ENCODE measurements at places on chromosomes 11 and 22. TPM values are rescaled to one million over a fixed set of nuclear protein-coding genes. Genes with fewer than 3 reads are reported as not detected.

LYVE1 gene
- 77.2 TPM for total RNA-seq

POTEH gene
- total RNA-seq, result not detected

LUZP2 gene
- not detected for total RNA-seq

DUSP8 gene
- 7.7 TPM for total RNA-seq

VWCE gene
- 0.73 TPM for total RNA-seq

SHISAL1 gene
- total RNA-seq, result 1.3 TPM

GPR83 gene
- total RNA-seq, result 0.27 TPM

HEPHL1 gene
- not detected for total RNA-seq

FIBIN gene
- total RNA-seq, result 8.6 TPM

IL10RA gene
- 6.2 TPM for total RNA-seq
